ENCODE measurements at places on chromosomes 6 and 20. TPM values are rescaled to one million over a fixed set of nuclear protein-coding genes. Genes with fewer than 3 reads are reported as not detected.

- DNase-seq = no peak
Observed at GRCh38 chr20:50536333-50536732, 26.1 kb downstream of the PTPN1 start.

DNA sequence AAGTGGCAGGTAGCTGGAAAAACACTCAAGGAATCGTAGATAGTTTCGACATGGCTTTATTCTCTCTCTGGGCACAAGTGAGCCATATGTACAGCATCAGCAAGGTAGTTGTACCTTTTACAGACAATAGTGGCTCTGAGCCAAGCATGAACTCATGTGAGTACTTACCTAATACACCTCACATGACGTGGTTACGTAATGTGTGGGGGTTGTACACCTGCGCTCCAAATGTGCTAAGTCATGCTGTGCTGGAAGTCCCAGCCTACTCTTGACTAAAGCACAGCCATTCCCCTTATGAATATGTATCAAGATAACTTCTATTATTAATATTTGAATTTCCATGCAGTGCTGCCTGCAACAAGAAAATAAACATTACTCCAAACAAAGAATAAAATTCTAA is 78.8 kb upstream of the HMGN3 start:
- no peak for DNase-seq

DNA sequence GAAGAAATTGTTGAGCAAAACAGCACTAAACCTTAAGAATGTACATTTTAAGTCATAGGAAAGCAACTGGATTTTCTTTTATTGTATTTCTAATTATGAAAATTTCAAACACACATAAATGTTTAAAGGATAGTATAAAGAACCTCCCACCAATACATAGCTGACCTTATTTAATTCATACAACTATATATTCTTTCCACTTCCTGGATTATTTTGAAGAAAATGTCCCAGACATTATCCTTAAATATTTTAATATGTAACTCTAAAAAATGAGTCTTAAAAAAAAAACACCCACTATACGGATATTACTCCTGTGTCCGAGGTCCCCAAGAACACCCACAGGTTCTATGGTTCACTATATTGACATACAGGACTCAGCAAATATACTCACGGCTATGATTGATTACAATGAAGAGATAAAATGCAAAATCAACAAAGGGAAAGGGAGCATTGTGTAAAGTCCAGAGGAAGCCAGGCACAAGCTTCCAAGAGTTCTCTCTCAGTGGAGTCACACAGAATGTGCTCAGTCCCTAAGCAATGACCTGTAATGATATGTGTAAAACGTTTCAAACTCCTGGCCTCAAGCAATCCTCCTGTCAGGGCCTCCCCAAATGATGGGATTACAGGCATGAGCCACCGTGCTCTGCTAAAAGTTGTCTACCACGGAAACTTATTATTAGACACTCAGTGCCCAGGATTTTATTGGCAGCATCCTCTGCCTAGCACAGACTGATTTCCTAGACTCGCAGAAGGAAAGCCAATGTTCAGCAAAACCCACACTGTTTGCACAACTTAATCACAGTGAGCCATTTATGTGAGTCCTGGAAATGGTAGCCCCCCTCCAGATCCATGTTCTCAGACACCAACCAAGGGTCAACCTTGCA is 23.2 kb downstream of the GLYATL3 start:
- DNase-seq = no peak

- DNase-seq = no peak
Observed at GRCh38 chr6:36333931-36334725, 2.6 kb downstream of the BNIP5 start.

DNA sequence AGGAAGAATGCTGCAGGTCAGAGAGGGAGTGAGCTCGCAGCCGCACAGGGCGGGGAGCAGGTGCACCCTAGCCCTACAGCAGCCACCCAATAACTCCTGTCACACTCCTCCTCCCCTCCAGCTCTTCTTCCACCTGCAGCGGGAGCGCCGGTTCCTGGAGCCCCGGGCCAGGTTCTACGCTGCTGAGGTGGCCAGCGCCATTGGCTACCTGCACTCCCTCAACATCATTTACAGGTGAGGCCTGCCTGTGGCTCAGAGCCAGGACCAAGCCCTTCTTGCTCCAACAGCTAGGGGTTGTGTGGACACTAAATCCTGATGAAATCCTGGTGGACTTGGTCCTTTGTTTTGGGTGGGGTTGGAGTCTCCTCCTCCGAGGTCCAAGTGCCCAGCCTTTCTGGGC is 11.7 kb downstream of the SGK2 start:
- no peak for DNase-seq

DNA sequence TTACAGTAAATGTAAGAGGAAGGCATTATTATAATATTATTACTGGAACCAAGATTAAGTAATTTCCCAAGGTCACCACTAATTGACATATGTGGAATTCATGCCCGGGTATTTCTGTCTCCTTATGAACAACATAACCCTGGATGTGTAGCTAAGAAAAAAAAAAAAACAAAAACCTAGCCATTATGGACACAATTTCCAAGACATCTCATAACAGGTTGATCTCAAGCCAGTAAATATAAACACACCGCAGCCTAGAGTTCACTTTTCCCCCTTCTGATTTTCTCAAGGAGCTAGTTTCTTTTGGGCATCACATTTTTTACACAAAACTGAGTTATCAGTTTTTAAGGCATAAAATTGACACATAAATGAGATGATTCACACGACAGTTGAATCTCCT is 306.5 kb upstream of the RSPO3 start:
- peak; percentile 5 for DNase-seq

- peak; percentile 73 for DNase-seq
Observed at GRCh38 chr6:43129434-43130194, 41.5 kb upstream of the SRF start.

DNA sequence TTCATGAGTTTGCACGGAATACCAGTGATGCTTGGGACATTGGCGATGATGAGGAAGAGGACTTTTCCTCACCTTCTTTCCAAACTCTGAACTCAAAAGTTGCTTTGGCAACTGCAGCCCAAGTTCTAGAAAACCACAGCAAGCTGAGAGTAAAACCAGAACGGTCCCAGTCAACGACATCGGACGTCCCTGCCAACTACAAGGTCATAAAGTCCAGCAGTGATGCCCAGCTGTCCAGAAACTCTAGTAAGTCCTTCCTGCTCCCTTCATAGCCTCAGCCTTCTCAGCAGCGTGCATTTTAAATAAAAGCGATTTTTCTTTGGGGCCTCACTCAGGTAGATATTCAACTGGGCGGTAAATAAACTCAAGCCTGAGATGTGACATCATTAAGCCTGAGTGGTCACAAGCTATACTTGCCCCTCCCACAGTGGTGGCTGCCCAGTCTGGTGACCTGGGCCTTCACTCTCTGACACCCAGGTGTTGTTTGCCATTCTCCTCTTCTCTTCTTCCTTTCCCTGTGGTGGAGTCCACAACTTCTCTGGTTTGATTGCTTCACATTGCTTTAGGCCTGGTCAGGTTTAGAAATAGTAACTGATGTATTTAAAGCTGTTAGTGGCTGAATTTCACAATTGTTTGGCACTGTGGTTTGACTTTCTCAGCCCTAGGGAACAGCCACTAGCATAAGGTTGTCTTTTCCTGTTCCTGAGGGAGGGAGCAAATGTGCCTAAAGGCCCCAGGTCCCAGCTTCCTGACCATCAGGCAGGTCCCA is 21.6 kb upstream of the TMEM217 start:
- DNase-seq = peak; percentile 88

- no peak for DNase-seq
Observed at GRCh38 chr20:51525241-51526105, 17.0 kb downstream of the NFATC2 start.

GRCh38 chr6:147201885-147202515 is 2.2 kb upstream of the STXBP5 start:
- DNase-seq = peak; percentile 29

DNA sequence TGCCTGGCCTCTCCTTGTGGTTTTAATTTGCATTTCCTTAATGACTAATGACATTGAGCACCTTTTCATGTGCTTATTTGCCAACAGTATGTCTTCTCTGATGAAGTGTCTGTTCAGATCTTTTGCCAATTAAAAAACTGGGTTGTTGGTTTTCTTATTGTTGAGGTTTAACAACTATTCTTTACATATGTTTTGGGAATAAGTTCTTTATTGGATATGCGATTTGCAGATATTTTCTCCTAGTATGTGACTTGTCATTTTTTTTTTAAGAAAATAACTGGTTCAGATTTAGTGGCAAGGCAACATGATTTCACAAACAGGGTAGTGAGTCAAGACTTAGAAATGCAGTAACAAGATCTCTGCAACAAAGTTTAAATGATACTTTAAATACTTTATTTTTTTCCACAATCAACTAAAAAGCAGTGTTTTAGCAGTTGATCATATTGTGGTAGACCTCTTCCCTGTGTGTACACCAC is 67.8 kb downstream of the TIAM2 start:
- DNase-seq = peak; percentile 63

The PRL gene
- total RNA-seq = not detected

The VWA7 gene
- not detected for total RNA-seq

The PTPRT gene
- total RNA-seq = not detected

The EFCAB8 gene
- total RNA-seq = 0.83 TPM

The GABRR1 gene
- total RNA-seq = not detected

The CST1 gene
- not detected for total RNA-seq

The NUP153 gene
- 31.0 TPM for total RNA-seq

The JAG1 gene
- 14.0 TPM for total RNA-seq

The PTK6 gene
- total RNA-seq = 5.2 TPM

The AGER gene
- total RNA-seq = 0.86 TPM
